ENCODE measurements at places on chromosomes 16 and 17. TPM values are rescaled to one million over a fixed set of nuclear protein-coding genes. Genes with fewer than 3 reads are reported as not detected.

- no peak for DNase-seq
Measured at GRCh38 chr16:66515596-66516508, 34.1 kb downstream of the TK2 start.

GRCh38 chr17:77834170-77835115, 124.1 kb upstream of the TNRC6C start:
- peak; percentile 76 for DNase-seq

PLEKHG4 gene
- total RNA-seq = 30.8 TPM

TMEM101 gene
- total RNA-seq = 22.7 TPM
